ENCODE measurements at places on chromosomes 11 and 22. TPM values are rescaled to one million over a fixed set of nuclear protein-coding genes. Genes with fewer than 3 reads are reported as not detected.

GRCh38 chr22:48558016-48558415 lies 1269.7 kb downstream of the BRD1 start:
- no peak for DNase-seq
- no peaks in the 10 kb centered on the region for H3K36me3 ChIP-seq
- H3K4me3 ChIP-seq: no peak overlapping the region
- no peaks in the 10 kb centered on the region for H3K4me1 ChIP-seq

Gene HBE1
- total RNA-seq: not detected

- no peak overlapping the region for H3K4me3 ChIP-seq
- H3K27ac ChIP-seq: no peak overlapping the region
- no peak for DNase-seq
- H3K36me3 ChIP-seq: peaks cover 17% of the 10 kb centered on the region
- H3K4me1 ChIP-seq: peaks cover 3% of the 10 kb centered on the region
- no peaks in the 10 kb centered on the region for H3K27me3 ChIP-seq
Observed at GRCh38 chr22:24565077-24565476, 9.3 kb downstream of the SNRPD3 start.

Gene KRTAP5-7
- not detected for total RNA-seq

Gene EMID1
- 0.41 TPM for total RNA-seq

DNA sequence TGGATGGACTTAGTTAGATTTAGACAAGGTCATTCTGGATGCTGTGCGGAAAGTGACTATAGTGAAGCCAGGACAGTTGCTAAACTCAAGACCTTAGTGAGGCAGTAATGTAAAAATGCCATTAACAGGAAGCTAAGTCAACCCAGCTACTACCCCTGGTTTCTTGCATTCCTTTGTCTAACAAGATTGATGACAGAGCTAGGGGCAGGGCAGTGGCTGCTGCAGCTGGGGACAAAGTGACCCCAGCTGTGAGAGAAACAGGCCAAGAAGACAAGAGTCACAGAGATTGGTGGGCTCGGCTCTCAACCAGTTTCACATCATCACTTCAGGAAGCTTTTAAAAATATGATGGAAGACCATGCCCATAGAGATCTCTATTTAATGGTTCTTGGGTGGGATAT lies 110.4 kb upstream of the POU2AF2 start:
- no peak overlapping the region for H3K27ac ChIP-seq
- H3K36me3 ChIP-seq: no peaks in the 10 kb centered on the region
- H3K4me3 ChIP-seq: no peak overlapping the region
- H3K27me3 ChIP-seq: peaks cover 7% of the 10 kb centered on the region
- H3K4me1 ChIP-seq: peaks cover 4% of the 10 kb centered on the region

- H3K27ac ChIP-seq: no peak overlapping the region
- no peaks in the 10 kb centered on the region for H3K4me1 ChIP-seq
- no peaks in the 10 kb centered on the region for H3K36me3 ChIP-seq
- no peak overlapping the region for H3K4me3 ChIP-seq
Observed at GRCh38 chr11:120132645-120133185, 5.2 kb downstream of the TRIM29 start.

- H3K4me3 ChIP-seq: no peak overlapping the region
- H3K27me3 ChIP-seq: peaks cover 11% of the 10 kb centered on the region
- H3K36me3 ChIP-seq: no peaks in the 10 kb centered on the region
- H3K4me1 ChIP-seq: peaks cover 24% of the 10 kb centered on the region
Observed at GRCh38 chr11:114262681-114263512, 33.3 kb upstream of the NNMT start.
